OCI-LY7 (cell line): ENCODE measurements at places on chromosomes 7 and 10.

DNA sequence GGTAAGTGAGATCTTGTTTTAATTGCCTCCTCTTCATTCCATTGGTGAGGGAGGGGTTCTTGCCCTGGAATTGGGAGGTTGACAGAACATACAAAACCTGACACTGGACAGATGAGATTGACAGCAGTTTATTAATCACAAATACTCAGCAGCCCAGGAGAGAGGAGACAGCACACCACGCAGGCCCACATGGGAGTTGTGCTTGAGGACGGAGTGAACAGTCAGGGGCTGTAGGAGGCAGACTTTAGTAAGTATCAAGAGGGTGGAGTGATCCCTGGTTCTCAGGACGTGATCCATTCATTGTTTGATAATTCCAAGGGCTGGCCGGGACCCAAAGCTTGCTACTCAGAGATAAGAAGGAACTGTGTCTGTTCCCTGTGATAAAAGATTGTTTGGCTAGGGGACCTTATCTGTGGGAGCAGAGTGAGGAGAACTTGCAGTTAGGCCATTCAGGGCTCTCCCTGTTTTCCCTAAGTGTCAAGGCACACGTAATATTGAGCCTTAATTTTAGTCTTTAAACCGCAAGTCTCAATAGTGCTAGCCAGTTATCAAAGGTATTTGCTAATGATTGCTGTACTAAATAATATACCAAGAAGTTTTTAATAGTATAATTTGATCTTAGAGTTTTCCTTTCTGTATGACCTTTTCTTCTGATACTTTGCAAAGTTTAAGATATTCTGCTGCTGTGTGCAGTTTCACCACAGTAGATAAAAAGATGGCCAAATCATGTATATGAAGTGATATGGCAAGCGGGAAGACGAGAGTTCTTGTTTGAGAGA, 14.5 kb downstream of the CAPZA2 start:
- no peak for DNase-seq

DNA sequence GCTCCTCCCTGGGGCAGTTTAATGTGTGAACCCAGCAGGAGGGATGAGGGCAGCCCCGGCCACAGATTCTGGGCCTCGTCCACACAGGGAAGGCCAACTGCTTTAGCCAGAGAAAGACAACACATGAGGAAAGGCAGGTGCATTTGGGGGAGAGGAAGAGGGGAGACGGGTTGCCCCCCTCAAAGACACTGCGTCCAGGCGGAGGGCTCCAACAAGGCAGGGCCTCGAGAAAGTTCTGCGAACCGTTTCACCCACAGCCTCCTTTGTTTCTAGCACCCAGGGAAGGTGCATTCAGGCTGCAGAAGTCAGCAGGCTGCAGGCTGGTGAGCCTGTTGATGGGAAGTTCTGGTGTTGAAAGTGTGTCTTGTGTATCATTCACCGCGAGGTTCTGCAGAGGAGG, 10.1 kb downstream of the FOXL3 start:
- DNase-seq = no peak

DNA sequence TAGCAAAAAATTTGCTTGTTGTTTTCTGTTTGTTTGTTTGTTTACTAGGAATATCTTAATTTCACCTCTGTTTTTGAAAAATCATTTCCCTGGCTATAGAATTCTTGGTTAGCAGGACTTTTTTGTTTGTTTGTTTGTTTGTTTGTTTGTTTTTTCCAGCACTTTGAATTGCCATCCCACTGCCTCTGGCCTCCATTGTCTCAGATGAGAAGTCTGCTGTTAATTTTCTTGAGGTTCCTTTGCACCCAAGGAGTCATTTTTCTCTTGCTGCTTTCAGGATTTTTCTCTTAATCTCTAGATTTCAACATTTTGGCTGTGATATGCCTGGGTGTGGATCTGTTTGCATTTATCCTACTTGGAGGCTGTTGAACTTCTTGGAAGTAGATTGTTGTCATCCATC, 105.7 kb downstream of the FOXL3 start:
- no peak for DNase-seq

DNA sequence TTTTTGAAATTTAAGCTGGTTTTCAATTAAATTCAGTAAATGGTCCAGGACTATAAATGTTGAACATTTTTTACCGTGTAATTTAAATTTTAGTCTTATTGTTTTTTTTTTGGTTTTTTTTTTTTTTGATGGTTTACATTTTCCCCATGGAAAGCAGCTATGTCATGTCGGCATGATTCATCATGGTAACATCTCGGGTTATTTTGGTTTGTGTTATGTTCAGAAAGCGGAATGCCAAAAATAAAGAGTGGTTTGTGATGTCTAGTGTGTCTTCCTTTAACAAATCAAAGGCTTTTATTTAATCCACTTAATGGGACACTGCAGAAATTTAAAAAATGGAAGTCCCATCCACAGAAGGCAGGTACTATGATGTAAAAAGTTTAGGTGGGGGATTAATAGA, 58.5 kb downstream of the TRUB1 start:
- no peak for DNase-seq

DNA sequence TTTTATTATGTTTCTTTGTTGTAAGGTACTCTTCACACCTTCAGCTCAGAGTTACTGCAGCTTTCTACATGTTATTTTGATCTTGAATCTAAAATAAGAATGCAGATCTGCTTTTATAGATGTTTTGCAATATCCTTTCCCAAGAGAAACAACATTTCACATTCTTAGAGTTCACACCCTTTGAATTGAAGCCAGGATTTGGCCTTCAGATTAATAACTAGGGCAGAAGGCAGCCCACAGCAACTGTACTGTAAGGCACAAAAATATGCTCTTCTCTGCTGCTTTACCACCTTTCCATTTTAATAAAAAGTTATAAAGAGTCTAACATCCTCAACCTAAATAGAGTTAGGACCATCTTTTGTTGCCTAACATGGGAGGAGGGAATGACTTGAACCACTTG, 224.7 kb downstream of the LHFPL3 start:
- no peak for DNase-seq

DNA sequence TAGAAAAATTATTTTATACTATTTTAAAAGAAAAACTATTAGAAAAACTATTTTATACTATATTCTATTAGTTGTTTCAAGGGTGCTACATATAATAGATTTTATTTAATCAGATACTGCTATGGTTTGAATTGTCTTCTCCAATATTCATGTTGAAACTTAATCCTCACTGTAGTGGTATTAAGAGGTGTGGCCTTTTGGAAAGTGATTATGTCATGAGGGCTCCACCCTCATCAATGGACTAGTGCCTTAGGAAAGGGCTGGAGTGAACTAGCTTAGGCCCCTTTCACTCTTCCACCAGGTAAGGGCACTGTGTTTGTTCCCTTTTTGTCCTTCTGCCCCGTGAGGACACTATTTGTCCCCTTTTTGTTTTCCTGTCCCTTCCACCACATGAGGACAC, 111.6 kb downstream of the ATE1 start:
- DNase-seq = no peak

- DNase-seq = no peak
These were observed 4.7 kb upstream of the MRLN start for GRCh38 chr10:59757966-59758365.

DNA sequence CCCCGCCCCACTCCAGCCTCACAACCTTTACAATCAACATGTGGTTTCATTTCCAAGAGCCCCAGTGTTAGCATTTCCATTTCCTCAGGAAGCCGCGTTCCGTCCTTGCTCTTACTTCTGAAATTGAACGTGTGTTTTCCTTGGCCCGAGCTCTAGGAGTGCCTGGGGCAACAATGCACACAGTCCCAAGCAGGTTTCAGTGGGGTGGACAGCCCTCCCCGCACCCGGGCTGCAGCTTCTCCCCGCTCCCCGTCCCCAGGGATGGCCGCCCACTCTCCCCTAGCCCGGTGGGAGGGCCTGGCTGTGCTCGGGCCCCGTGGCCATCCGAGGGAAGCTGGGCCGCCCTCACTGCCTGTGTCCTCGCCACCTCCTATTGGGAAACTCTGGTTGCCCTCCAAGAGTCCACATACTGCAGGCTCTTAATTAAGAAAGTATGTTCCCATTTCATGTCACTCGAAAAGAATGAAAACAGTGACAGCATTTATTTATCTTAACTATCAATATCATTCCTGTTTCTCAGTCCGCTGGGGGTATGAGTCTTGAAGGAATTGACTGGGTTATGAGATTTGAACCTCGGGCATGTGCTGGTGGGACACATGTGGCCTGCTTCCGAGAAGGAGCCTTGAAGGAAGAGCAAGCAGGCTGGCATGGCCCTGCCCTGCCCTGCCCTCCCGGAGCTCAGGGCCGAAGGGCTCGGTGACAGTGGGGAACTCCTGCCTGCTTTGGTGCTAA, 163.8 kb downstream of the GRK5 start:
- no peak for DNase-seq

GRCh38 chr7:98346515-98347069, 54.3 kb downstream of the BAIAP2L1 start:
- no peak for DNase-seq

GRCh38 chr7:141715018-141715417, 6.9 kb downstream of the WEE2 start:
- DNase-seq = no peak

DNA sequence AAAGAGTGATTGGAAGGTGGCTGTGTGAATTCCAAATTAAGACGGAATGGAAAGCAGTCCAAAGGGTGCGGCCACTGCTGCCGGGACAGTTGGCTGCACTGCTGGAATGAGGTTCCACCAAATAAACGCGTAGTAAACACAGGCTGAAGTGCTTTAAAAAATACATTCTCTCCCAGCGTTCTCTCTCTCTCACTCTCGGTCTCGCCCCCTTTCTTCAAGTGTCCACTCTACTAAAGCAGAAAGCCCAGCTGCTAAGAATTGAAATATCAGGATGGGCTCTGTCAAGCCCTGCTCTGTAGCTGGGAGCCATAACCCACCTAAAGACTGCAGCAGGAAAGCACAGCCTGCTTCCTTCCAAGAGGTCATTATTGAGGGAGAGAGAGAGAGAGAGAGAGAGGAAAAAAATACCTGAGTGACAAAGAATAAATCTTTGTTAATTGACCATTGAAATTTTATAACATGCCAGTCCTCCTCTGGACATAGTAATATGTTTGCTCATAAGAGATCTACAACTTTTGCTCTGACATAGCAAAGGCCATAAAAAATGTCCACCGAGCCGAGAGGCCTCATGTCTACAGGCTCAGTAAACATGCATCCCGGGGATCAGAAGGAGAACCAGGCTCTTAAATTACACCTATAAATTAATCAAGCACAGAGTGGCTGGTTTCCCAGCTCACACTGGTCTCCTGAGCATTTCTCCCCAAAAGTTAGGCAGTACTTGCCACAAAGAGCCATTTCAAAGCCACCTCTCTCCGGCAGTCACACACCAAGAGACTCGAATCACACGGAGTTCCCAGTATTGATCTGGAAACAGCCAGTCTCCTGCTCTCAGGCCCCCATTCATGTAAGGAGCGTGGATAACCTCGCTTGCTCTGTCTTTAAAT, 72.8 kb downstream of the FGFR2 start:
- no peak for DNase-seq

DNA sequence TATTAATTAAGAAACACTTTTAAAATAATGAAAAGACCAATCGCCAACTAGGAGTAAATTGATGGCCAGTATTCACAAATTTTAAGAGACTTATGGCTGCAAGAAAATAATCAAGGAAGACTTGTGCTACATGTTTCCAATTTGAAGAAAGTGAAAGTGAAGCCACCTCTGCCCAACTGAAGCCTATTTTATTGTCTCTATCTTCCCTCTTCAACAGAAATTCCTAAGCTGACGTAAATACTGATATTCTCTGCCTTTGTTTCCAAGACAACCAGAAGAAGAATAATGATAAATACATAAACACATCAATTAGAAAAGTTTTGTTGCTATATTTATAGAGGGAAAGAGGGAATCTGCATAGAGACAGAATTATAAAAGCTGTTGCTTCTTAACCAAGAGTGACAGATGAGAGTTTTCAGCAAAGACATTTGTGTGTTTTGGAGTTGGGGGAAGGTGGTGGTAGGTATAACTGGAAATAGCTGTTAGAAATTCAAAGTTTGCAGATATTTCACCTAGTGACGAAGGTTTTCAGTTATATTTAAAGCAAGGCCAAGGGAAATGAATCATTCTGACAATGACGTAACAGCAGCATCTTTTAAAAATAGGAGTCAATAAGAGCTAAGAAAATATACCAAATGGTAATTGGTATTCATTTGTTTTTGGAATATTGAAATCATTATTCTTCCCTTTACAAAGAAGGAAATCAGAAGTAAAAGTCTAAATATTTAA, 576.6 kb upstream of the SORCS1 start:
- no peak for DNase-seq

DNA sequence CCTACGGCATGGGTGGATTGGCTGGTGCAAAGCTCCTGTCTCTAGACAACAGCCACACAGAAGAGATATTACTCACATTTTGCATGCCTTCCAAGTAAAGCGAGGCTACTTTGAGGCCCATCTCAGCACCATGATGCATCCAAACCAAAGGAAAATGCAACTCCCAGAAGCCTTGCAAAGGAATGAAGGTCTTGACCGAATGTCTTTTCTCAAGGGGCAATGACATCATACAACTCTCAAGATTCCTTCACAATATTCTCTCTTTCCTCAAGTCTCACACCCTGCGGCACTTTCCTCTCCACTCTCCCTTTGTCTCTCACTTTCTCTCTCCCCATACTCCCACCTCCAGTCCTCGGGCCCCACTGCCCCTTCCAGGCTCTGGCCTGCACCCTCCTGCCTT, 44.8 kb upstream of the CPXM2 start:
- no peak for DNase-seq

DNA sequence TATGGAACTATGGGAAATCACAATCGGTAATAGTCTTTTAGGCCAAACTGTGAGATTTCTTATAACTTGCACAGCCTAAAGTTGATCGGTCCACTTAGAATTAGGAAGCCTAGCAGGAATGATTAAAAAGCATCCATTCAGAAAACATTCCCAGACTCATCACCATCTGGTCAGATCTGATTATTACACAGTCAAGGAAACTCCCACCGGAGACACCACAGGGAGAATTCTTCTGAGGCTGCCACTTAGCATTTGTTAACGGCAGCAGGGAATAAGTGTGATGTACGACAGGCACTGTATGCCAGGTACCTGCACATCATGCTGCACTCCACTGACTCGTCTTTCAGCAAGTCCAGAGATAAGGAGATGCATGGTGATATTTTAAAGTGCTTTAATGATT, 227.6 kb upstream of the STEAP1 start:
- no peak for DNase-seq

GRCh38 chr10:129756912-129757901, 206.9 kb downstream of the EBF3 start:
- DNase-seq = no peak

DNA sequence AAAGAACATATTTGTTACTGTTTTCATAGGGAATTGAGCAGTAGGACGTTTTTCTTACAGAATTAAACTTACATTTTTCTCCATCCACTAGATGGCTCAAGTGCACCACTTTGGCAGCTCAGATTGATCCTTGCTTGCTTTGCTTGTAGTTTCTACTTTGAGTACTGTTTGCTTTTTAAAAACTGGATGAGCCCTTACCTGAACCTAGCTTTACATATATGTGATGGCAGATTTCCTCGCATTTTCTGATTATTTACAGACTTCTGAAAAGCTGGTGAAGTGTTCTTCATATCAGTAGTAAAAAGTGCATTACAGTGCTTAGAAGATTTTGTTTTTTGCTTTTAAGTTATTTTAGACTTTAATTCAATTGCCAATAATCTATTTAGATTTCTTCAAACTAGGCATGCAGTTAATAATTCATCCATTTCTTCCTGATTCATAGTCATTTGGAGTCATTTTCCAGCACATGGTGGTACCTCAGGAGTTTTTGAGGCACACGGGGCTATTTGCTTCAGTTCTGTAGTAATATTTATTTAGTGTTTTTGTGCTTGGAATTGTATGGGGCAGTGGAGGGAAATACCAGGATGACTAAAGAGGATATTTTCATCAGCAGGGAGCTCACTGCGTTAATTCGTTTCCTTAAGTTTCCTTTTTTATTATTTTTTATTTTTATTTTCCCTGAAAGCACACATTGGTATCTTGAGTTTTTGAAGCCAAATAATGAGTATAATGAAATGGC, 57.3 kb downstream of the MAPK8 start:
- peak; percentile 55 for DNase-seq

- no peak for DNase-seq
These were observed 184.0 kb downstream of the CCDC7 start for GRCh38 chr10:32629910-32630309.
